ENCODE measurements at places on chromosomes 16 and 17.

GRCh38 chr16:88076211-88076931, 125.1 kb downstream of the BANP start:
- DNase-seq: peak; percentile 27

DNA sequence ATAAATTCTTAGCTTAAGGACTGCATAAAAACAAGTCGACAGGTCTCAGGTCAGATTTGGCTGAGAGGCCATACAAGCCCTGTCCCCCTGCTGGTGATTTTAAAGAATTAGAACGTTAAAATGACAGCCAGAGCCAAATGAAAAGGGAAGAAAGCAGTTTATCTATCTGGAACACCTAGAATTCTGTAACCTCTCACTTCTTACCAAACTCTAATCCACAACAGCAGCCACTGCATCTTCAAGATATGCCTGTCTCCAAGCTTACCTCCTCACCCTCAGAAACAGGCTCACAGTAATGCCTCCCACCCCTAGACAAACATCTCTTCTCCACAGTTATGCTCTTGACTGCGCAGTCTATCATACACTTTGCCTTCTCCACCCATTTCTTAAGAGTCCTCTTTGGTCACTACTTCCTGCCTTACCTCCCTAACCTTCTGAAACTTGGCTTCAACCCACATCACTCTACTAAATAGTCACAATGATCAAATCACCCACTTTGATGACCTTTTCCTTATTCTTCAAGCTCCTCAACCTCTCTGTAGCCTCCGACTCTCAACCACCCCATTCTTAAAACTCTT, 14.2 kb downstream of the ANKFY1 start:
- peak; percentile 60 for DNase-seq

- no peak for DNase-seq
Observed at GRCh38 chr17:36791942-36792475, 145.3 kb upstream of the LHX1 start.

- no peak for DNase-seq
Observed at GRCh38 chr17:12250973-12251372, 230.3 kb downstream of the MAP2K4 start.

- DNase-seq: no peak
Observed at GRCh38 chr17:73939806-73940205, 263.7 kb upstream of the RPL38 start.

DNA sequence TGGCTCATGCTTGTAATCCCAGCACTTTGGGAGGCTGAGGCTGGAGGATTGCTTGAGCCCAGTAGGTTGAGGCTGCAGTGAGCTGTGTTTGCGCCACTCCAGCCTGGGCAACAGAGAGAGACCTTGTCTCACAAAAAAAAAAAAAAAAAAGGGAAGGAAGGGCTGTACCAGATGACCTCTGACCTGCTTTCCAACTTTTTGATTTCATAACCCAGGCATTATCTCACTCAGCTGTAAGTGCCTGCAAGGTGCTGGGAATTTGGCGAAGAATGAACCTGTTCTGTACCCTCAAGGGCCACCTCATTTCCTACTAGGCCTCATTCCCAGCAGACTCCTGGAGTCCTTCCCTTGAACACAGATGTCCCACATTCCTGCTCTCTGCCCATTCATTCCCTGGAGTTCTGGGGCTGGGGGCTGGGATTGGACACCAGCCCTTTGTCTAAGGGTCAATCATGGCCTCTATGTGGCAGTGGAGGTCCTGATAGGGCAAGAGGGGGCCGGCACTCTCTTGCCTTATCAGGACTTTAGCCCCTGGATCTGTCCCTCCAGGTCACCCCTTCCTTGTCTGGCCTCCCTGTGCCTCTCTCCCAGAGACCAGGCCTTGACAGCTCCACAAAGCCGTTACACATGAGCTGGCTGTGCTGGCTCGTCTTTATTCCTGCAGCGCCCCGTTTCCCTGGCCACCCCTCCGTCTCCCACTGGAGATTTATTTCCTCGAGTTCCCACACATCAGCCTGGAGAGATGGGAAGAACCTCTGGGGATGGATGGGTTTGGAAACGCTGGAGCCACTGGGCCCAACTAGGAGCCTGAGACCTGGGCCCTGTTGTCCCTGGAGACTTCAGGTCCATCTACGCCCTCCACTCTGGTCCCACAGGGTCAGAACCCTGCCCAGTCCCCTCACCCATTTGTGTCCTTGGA, 821 bp upstream of the GFAP start:
- peak; percentile 53 for DNase-seq

GRCh38 chr17:42065201-42065600, 14.8 kb upstream of the C17orf113 start:
- DNase-seq: no peak

DNA sequence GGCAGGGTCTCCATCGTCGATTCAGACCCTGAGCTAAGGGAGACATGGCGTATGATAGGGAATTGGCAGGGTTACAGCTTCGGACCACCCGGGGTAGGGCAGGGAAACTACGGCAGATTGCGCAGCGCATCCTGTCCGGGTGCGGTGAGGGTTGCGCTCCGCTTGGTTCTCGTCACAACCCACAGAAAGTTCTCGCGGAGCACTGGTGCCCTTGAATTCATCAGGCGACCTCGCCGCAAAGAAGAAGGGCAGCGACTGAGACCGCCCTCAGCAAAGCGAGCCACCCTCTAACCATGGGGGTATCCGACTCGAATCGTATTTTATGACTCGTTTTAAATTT, 1.2 kb downstream of the HS3ST3B1 start:
- peak; percentile 74 for DNase-seq

GRCh38 chr17:38911081-38911730, 14.2 kb upstream of the LASP1NB start:
- DNase-seq: no peak

DNA sequence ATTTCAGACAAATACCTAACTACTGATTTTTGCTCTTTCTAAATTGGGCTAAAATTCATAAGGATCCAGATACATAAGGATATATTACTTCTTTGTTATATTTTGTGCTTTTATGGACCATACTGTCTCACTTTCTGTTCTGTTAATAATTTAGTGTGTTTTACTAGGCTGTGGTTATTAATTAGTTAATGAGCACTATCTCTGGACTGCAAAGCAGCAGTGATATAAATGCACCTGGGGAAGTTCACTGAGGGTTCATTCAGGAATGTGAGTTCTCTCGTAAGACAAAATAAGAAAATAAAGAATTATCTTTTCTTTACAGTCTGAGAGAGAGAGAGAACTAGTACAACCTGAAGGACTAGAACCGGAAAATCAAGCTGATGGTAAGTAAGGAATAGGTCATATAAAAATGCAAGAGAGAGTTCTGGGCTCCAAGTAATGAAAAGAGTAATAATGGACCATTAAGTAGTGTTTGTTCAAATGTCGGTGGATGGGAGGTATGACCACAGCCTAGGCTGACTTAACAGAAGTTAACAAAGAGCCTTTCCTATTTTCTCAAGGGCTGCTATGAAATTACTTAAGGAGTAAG, 55.6 kb downstream of the IKZF3 start:
- DNase-seq: no peak

DNA sequence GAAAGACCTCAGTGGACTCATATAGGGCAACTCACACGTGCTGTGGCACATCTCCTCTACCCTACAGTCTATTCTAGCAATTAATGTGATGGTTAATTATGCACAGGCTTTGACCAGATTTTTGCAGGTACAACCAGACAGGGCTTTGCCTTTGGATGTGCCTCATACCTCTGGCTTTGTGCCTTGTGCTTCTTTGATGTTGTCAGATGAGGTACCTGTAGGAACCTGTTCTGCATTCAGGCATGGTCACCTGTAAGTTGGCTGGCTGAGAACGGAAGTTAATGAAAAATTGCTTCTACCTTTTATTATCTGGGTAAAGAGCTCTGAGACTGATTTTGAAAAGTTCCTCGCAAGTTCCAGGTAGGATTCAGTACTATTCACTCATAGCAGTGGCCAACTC, 462.9 kb upstream of the ZFHX3 start:
- no peak for DNase-seq

DNA sequence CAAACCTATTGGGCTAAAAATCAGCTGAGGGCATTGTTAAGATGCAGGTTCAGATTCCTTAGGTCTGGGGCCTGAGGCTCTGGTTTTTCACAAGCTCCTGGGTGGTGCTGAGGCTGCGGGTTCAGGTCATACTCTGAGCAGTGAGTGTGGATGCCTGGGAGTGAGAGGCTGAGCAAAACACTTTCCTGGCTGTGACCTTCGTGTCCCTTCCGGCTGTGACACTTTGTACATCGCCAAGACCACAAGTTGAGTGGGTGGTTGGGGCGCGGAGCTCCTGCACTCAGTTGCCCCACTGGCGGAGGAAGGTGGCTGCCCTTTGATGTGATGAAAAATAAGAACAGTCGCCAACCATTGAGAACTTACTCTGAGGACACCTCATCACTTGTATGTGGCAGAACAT, 24.8 kb downstream of the CCR7 start:
- DNase-seq: no peak

DNA sequence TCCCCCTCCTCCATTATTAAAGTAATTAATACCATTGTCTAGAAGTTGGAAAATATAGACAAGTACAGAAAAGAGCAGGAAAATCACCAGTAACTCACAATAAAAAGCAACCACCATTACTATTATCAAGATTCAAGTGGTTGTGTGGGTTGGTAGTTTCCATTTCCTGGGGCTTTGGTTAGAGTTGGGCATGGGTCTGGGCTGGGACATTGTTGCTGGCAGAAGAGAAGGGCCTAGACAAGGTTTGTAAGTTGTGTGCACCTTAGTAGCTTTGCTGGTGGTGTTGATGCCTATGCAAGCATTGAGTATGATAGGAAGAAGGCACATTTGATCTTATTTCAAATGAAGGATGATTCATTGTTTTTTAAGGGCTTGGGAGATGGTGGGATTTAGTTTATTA, 25.4 kb upstream of the NFATC3 start:
- DNase-seq: no peak

GRCh38 chr16:55289353-55289752, 34.6 kb upstream of the IRX6 start:
- no peak for DNase-seq

DNA sequence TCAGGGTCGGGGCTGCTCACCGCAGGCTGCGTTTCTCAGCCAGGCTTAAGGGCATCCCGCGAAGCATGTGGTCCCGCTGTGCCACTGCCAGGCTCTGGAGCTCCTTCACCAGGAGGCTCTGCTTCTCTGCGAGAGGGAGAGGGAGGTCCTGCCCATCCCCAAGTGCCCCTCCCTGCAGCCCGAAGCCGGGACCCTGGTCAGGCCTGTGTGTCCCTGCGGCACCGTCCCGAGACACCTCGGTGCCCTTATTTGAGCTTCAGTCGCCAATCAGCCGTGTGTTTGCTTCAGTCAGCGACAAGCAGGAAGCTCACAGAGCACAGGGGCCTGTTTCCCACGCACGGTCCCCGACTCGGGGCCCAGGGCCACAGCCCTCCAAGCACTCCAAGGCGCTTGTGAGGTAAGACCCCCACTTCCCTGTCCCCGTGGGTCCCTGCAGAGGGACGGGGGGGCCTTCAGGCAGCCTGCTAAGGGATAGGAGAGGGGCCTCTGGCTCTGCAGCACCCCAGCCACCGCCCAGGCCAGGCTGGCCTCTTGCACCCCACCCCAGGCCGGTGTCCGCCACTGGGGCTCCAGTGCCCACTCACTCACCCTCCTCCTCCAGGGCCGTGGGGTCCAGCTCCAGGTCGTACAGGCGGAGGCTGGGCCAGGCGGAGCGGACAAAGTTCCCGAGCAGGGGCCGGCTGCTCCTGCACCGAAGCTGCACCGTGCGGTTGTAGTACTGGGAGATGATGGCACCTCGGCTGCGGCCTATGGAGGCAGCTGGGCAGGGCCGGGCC, 3.2 kb downstream of the TMC6 start:
- DNase-seq: no peak

DNA sequence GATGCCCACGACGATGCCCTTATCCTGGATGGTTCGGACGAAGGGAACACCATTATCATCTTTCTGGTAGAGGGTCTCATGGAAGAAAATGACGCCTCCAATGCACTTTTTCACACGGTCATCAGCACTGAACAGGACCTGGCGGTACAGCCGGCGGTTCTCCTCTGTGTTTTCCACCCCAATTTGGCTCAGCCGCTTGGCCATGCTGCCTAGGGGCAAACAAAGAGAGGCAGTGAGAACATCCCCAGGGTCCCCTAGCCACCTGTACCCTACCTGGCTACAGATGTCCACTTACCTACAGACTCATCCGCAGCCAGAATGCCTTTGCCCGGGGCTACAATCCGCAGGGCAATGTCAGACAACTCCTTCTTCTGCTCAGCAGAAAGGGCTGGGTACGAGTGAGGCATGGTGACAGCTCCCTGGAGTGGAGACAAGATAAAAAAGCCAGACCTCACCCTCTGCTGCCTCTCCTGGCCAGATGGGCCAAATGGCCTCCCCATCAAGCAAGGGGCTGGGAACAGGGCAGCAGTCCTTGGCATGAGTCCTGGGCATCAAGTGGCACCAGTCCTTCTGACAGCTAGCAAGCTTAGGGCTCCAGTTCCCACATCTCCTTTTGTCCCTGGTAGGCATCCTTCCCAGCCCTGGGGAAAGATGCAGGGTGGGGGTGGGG, 1.4 kb downstream of the ALDOC start:
- DNase-seq: no peak

DNA sequence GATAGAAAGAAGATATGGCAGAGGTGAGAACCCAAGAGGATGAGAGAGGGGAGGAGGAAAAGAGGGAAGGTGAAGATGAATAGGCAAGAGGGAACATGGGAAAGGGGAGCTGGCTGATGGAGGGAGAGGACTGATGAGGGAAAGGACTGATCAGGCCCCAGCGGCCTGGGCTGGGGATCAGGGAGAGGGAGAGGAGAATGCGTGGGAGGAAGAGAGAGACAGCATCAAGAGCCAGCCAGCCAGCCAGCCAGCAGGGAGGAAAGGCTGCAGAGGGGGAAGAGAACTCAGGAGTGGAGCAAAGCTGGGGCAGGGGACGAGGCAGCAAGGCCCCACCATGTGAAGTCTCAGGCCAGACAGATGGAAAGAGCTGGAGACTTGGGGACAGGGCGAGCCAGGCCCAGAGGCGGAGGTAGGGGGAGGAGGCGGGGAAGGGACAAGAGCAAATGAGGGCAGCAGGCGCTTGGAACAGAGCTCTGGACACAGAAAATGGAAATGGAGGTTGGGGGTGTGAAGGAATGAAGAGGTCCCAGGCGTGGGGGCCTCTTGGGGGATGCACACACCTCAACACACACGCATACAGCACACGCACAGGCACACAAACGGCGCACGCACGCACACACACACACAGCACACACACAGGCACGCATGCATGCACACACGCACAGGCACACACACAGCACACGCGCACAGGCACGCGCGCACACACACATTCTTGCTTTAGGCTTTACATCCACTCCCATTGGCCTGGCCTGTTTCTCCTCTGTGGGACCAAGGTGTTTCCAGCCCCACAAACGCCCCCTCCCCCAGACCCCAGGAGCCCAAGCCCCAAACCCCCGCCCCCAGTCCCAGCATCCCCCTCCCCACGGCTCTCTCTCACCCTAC, 12.3 kb downstream of the DLG4 start:
- DNase-seq: no peak

Data from suppressor macrophage treated with lipopolysaccharide for 1 hour (primary cell).